Cardiac atrium fibroblast (primary cell): ENCODE measurements at places on chromosomes 2 and 18. TPM values are rescaled to one million over a fixed set of nuclear protein-coding genes. Genes with fewer than 3 reads are reported as not detected.

The EIF2AK2 gene
- 18.3 and 25.8 TPM in 2 replicates for total RNA-seq

The CFAP53 gene
- total RNA-seq: not detected in 2 replicates

The SERPINB11 gene
- not detected in 2 replicates for total RNA-seq

The DCDC2C gene
- not detected in 2 replicates for total RNA-seq

The ANKRD30B gene
- not detected in 2 replicates for total RNA-seq

The ZNF396 gene
- 0.32 and 0.54 TPM in 2 replicates for total RNA-seq

The NEURL3 gene
- total RNA-seq: not detected in 2 replicates

The SAG gene
- total RNA-seq: not detected in 2 replicates
